ENCODE measurements at places on chromosomes 4 and X.

- DNase-seq = no peak
Measured at GRCh38 chr4:61294936-61295335, 94.8 kb downstream of the ADGRL3 start.

DNA sequence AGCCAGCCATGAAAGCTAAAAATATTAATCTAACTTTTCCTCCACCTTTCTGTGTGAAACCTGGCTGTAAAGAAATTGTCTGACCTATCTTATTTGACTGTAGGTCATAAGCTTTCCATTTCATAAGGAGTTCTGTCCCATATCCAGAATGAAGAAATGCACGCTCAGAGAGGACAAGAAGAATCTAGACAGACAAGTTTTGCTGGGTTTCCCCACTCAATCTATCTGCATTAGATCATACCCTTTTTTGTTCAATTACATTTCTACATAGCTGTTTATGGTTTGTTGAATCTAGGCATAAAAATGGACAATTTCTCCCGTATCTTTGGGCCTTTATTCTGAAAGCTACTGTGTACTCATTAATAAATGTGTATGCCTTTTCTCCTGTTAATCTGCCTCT is 1495.1 kb downstream of the C4orf33 start:
- DNase-seq = no peak

DNA sequence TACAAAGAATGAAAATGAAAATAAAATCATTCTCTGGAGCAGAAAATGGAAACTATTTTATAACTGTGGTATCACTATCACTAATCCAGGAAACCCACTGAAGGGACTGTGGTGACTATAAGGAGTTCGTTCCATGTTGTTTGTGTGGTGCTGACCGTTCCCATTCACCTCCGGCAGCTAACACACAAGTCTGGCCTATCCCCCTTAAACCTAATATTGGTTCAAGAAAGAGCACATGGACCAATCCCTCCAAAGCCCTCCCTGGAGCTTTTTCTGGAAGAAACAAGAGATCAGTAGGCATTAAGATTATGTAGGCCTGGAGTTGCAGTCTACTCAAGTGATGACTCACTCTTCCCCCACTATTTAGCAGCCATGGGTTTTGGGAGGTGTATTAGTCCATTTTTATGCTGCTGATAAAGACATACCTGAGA is 25.9 kb upstream of the FAM241A start:
- DNase-seq = no peak

GRCh38 chrX:72115380-72115779 is 16.3 kb downstream of the RTL5 start:
- no peak for DNase-seq

DNA sequence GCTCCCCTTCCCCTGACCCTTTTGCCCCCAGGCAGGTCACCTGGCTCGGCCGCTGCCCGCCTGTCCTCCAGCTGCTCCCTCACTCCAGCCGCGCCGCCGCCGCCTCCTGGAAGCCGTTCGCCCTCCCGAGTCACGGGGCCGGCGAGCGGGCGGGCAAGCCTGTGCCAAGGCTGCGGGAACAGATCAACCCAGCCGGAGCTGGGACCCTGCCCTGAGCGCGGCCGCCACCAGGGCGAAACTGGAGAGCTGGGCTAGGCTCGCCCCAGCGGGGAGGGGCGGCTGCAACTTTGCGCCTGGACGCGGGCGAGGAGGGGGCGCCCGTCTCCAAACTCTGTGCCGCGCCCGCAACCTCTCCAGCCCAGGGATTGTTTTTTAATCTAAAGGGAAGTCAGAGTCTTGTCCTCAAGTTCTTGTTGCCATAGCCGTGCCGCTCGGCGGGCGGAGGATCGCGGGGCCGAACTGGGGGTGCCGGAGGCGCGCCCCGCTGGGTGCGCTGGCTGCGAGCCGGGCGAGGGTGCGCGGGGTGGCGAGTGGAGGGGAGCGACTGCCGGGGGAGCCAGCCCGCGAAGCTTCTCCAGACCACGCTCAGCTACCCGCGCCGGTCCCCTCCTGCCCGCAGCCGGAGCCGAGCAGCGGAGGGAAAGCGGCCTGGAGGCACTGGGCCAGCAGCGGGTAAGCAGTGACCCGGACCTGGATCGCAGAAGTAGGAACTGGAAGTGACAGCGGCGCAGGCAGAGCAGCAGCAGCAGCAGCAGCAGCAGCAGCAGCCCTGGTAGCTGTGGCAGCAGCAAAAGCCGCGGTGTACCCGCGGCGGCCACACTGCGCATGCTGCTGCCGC is 13.4 kb downstream of the ARHGEF6 start:
- DNase-seq = peak; percentile 65

Measured in left lobe of liver (tissue), 2 donors.